ENCODE measurements at places on chromosomes 4 and X.

- no peak for DNase-seq
Measured at GRCh38 chr4:186554914-186555827, at the start of gene MTNR1A. Gene MTNR1A, minus strand, starts transcription at chr4:186555567. Its CDS starts 202 bp downstream, at chr4:186555365.

DNA sequence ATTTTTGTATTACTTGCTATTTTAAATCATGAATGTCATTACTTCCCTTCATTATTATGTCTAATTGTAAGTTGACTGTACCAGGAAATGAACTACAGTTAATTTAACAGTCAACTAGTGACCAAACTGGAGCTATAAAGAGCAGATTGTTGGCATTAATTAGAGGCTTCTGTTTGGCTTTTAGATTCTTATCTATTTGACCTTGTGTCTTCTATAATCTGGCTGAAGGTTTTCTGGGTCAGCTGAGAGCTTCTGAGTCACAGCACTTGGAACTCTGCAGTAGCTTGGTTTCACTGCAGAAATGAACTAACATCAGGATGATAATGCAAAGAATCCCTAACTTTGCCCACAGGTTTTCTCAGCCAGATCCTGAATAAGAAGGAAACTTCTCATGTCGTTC is 169.2 kb upstream of the LEF1 start:
- DNase-seq: no peak

- peak; percentile 26 for DNase-seq
Measured at GRCh38 chr4:13527981-13528820, 16.1 kb downstream of the NKX3-2 start.

DNA sequence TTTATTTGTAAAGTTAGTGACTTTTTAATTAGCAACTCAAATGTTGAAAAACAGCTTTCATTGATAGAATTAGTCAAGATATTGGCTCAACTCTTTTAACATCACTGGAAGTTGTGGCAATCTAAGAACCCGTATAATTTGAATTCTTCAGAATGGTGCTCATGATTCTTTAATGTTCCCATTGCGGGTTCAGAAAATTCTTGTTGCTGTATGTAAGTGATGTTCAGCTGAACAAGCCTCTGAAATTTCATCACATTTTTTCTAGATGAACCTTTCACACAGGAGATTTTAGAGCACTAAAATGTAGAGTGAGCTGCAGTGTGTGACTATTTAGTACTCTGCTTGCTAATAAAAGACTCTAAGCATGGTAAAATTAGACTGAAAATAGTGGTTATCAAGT is 1317.7 kb downstream of the FSTL5 start:
- no peak for DNase-seq

DNA sequence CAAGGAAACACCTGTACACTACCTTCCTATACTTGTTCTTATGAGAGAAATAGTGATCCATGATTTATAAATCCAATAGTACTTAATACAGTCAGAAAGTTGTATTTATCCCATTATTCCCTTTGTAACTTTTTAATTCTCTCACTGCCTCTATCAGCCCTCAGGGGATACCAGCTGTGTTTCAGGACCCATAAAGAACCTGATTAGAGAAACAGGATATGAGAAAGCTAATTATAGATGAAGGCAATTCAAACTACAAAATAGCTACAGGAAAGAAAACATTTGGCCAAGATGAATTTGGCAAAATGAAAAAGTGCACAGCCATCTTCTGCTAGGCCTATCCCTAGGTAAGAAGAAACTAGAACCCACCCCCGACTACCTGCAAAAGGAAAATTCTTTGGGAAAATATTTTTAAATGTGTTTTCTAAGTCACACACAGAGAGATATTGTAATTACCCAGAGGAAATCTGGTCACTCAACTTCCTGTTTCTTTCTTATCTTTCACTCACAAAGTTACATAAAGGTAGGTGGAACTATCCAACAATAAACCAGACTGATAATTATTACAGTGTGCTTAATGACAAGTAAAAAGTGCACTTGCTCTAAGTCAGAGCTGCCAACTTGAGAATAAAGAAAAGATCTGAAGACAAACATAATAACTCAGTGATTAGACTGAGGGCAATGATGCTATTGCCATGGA is 836.5 kb upstream of the HTR2C start:
- DNase-seq: no peak

GRCh38 chrX:111504941-111505340 is 6.5 kb upstream of the SERTM2 start:
- no peak for DNase-seq

DNA sequence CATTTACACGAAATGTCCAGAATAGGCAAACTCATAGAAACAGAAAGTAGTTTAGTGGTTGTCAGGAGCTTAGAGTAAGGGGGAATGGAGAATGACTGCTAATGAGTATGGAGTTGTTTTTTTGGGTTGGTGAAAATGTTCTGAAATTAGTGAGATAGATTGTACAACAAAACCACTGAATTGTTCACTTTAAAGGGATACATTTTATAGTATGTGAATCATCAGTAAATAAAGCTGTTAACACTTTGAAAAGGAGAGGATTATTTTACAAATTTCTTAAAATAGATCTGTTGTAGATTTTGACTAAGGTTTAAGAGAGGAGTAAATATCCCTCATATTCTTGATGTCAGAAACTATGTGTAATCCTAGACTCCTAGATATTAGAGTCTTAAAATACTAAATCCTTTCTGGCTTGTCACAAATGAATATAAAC is 82.7 kb downstream of the RAPGEF2 start:
- DNase-seq: no peak

DNA sequence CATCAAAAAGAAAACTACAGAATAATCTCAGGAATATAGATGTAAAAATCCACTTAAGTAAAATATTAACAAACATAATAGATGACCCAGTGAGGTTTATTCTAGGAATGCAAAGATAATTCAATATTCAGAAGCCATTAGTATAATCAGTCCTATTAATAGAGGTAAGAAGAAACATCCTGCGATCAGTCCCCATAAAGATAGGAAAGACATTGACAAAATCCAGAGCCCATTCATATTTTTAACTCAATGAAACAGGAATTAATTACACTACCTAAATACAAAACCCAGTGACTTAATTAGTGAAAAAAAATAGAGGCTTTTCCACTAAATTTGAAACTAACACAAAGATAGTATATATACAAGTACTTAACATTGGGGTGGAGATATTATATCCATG is 321.4 kb upstream of the INTU start:
- no peak for DNase-seq

DNA sequence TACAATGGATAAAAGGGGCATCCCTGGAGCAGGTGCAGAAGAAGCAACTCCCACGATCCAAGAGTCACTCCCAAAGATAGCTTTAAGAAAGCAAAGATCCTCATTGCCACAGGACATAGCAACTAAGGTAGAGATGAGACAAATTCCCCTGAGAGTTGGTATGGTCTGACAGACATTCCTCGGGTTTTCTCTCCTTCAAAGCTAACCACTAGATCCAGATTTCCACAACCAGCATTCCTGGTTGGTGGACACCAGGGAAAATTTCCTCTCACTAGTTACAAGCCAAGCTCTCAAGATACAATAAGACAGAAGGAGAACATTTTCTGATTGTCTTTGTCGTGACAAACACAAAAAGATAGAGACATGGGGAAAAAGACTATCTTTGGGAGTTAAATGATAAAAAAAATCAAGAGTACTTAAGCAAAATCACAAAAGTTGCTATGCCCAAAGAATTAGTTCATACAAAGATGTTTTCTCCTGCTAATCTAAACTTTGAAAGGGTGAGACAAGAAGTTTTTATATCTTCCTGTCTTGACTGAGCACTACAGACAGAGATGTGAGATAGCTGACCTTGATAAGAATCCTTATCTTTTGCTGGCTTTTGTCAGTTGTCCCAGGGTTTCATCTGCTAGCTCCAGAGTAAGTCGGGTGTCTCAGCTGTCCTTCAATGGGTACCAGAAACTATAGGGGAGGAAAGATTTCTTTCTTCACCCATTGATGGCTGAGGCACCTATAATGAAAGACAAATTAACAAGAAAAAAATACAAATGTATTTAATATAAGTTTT is 200.5 kb downstream of the CENPC start:
- no peak for DNase-seq

- DNase-seq: no peak
Measured at GRCh38 chr4:3753726-3754412, 12.3 kb upstream of the ADRA2C start.

DNA sequence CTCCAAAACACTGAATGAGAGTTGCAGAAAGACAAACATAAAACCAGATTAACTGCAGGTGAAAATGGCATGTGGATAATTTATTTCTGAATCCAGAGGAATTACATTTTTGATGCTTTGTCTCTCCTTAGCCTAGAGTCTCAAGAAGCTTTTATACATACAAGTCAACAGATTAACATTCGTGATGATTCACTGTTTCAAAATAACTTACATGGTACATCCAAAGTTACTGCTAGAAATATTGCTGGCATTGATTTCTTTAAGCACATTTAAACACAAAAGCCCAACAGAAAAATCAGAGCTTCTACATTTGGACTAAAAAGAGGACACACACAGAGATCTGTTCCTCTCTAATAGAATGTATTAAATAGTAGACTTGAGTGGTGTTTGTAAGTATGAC is 105.6 kb downstream of the AMELX start:
- no peak for DNase-seq

DNA sequence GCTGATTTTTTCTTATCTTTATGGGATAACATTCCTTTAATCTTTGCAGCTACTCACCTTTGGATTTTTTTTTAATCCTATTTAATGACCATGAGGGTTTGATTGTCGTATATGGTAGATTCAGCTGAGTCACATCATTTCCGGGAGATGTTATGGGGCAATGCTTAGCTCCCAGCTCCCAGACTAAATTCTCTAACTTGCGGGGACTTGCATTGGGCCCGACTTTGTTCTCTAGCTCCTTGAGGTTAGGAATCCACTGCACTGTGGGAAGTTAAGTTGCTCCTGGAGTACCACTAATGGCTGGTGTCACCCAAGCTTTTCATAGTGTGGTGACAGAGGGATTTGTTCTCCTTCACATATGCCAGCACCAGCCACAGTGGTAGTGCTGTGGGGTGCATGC is 287.4 kb downstream of the TECRL start:
- no peak for DNase-seq

All from stimulated activated CD4-positive, alpha-beta T cell treated with anti-CD3 and anti-CD28 coated beads, Interleukin-4, amount 100 ng/mL, for 4 hours (primary cell).